ENCODE measurements at places on chromosomes 16 and 17.

- DNase-seq, result no peak
Observed at GRCh38 chr17:50558941-50559614, 1.4 kb upstream of the CACNA1G start.

DNA sequence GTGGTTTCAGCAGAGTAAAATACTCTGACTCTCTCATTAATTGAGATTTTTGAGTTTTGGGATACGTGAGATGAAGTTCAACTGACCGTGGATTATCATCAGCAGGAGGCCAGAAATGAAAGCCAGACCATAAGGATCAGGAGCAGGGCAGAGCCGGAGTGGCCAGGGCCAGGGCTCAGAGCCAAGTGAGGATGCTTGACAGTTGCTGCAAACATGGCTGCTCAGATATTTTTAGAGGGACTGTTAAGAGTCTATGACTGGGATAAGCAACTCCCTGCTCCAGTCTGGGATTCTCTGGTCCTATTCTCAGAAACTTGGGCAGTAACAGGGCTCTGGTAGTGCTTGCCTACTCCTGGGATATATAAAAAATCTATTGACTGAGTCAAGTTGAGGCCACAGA is 17.6 kb upstream of the CDH13 start:
- DNase-seq, result no peak

GRCh38 chr17:50392621-50393020 is 4.7 kb downstream of the LRRC59 start:
- no peak for DNase-seq

- no peak for DNase-seq
Observed at GRCh38 chr17:76270127-76270592, 5.0 kb downstream of the UBALD2 start.

GRCh38 chr17:81002409-81003361 is 11.0 kb downstream of the CHMP6 start:
- DNase-seq, result no peak

DNA sequence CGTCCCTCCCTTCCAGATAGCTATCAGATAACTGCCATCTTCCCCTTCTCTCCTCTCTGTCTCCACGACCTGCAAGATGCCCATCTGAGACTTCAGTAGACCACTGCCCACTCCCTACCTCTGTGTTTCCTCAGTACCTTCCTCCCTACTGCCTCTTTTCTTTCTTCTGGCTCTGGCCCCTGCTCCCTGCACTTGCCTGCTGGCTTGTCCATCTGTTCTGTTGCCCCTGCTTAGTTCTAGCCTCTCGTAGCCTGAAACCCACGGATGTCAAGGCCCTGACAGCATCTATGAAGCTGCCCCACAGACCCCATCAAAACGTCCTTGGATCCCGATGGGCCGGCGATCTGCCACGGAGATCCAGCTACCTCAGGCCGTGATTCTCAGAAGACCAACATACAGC is 53.0 kb downstream of the ELAC2 start:
- DNase-seq, result no peak

GRCh38 chr17:57773557-57773956 is 28.5 kb upstream of the CCDC182 start:
- no peak for DNase-seq

- DNase-seq, result no peak
Observed at GRCh38 chr16:70656712-70657263, 10.4 kb downstream of the IL34 start.

DNA sequence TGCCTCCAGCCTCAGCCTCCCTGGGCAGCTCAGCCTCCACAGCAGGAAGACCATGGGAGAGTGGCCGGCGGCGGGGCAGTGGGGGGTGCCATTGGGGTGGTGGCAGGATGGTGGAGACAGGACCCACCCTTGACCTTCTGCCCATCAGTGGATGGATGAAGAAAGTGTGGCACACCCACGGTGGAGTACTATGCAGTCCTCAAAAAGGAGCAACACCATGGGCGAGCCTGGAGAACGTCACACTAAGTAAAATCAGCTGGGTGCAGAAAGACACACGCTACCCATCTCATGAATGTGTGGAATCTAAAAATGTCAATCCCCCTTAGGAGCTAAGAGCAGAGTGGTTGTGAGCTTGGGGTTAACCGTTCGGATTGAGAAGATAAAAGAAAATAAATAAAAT is 34.8 kb upstream of the ACSF3 start:
- DNase-seq, result no peak

DNA sequence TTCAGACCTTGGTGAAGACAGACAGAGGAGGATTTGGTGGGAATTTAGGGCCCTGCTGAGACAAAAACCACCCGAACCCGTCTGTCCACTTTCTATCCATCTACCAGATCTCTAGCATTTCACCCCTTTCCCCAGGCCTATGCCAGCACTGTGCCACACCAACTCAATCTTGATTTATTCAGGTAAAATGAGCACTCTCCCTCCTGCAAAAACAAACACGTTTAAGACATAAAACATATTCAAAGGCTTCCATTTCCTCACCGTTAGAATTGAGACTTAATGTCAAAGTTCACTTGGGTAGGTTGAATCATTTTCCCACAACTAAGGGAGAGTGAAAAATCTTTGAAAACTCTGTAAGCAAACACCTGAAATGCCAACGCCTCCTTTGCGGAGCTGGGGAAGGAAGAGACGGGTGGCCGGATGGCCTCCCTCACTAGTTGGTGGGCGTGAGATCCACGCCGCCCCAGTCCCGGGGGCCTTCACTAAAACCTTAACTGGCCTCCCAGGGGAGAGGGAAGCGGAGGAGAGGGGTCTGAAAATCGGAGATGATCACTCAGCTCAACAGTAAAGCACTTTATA is 862 bp downstream of the DCAKD start:
- DNase-seq, result no peak

GRCh38 chr17:3918372-3919122 is 2.3 kb upstream of the P2RX1 start:
- DNase-seq, result no peak

GRCh38 chr17:33596899-33597298 is 303.8 kb upstream of the ASIC2 start:
- no peak for DNase-seq

GRCh38 chr17:76994237-76994637 is 126.0 kb downstream of the MGAT5B start:
- no peak for DNase-seq

- peak; percentile 17 for DNase-seq
Observed at GRCh38 chr17:59330053-59330942, 1.2 kb upstream of the YPEL2 start.

DNA sequence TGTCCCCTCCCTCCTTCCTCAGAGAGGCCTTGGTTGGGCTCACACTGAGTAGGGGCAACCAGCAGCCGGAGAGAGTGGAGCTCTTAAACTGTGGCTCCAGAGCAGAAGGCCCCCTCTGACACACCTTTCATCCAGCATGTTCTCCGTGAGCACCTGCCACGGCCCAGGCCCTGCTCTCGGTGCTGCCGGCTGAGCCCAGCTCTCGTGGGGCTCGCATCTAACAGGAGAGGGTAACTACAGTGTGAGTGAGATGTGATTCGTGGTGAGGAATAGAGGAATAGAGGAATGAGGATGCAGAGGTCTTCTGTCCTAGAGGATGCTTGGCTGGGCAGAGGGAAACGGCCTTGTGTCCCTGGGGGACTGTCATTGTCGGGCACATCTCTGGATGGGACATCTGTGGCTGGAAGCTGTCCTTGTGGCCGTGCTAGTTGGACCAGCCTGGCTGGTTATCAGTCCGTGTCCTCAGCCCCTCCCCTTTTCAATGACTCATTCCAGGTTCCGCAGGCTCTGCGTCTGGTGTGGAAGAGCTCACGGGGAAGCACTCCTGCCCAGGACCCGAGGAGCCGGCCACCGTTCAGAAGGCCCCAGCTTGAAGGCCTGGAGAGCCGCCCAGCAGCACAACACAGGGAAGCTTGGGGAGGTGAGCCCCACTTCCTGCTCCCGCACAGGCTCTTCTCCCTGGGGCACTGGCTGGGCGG is 11.9 kb upstream of the DNASE1 start:
- no peak for DNase-seq

GRCh38 chr17:79980246-79981043 is 55.2 kb downstream of the TBC1D16 start:
- no peak for DNase-seq

GRCh38 chr16:71635632-71636031 is 9.6 kb downstream of the MARVELD3 start:
- DNase-seq, result no peak

DNA sequence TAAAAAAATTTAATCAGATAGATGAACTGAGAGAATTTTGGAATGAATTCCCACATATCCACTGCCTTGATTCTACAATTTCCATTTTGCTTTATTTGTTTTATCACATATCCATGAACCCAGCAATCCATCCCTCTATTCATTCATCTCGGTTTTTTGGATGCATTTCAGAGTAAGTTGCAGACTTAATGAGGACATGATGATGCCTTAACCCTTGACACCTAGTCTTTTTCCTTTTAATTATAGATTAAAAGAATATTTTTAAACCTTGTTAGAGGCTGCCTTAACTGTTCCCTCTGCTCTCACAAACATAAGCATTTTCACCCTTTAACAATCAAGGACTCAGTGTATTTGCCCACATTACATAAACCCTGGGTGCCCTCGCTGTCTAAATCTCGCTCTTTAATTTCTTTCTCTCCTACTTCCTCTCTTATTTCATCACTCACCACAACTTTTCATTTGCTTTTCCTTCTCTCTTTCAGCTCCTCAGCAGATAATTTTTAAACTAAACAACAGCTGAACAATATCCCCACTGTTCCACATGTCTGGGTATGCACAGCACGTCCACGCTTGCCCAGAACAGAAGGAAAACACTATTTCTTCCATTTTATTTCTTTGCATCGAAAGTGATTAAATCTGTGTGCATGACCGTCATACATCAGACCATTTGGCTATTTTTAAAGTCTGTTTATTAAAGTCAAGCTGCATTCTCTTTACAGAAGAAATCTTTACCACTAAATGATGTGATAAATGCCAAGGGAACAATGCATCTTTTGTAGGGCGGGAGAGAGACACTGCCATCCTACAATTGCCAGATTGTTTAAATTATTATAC is 39.9 kb downstream of the IQCK start:
- DNase-seq, result no peak

GRCh38 chr17:3894911-3895343 is 2.1 kb upstream of the CAMKK1 start:
- no peak for DNase-seq

DNA sequence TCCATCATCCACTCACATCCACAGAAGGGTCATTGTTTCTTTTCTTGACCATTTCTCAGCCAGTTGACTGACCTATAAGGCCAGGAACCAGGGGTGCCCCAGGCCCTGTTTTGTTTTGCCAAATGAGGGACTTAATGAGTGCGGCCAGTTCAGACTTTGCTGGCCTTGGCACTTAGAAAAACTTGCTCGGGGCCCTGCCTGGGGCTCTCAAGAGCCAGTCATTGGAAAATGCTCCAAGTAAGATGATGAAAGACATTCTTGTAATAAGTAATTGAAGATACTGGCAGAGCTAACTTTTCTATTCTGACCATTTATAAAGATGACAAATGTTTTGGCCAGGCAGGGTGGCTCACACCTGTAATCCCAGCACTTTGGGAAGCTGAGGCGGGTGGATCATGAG is 29.0 kb upstream of the CLEC18B start:
- no peak for DNase-seq

- no peak for DNase-seq
Observed at GRCh38 chr16:35194681-35195080, 1735.3 kb downstream of the TP53TG3F start.

GRCh38 chr17:54623746-54624145 is 276.9 kb upstream of the TOM1L1 start:
- DNase-seq, result no peak

DNA sequence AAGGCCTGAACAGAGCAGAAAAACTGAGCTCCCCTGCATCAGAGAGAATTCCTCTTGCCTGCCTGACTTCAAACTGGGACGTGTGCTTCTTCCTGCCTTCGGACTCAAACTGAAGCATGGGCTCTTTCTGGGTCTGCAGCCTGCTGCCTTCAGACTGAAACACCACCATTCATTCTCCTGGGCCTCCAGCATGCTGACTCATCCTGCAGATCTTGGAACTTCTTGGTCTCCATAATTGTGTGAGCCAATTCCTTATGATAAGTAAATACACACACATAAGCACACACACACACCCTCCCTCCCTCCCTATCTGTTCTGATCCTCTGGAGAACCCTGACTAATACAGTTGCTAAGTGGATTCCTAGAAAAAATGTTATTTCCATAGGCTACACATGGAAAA is 874.3 kb upstream of the EEF2KMT start:
- DNase-seq, result no peak

GRCh38 chr16:81600275-81600674 is 155.7 kb downstream of the CMIP start:
- no peak for DNase-seq

DNA sequence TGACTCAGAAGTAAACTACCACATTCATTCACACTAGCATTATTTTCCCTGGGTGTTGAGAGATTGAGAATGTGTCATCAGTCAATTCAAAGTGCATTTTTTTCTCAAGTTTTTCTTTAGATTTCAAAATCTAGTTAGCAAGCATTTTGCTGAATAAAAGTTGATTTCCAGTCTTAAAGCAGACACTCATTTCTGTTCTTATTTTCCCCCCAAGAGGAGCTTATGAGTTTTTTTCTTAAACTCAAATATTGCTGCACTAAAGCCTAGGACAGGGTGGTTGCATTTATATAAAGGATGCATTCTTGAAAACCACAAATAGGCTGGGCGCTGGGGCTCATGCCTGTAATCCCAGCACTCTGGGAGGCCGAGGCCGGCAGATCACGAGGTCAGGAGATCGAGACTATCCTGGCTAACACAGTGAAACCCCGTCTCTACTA is 15.3 kb downstream of the CDH3 start:
- no peak for DNase-seq

DNA sequence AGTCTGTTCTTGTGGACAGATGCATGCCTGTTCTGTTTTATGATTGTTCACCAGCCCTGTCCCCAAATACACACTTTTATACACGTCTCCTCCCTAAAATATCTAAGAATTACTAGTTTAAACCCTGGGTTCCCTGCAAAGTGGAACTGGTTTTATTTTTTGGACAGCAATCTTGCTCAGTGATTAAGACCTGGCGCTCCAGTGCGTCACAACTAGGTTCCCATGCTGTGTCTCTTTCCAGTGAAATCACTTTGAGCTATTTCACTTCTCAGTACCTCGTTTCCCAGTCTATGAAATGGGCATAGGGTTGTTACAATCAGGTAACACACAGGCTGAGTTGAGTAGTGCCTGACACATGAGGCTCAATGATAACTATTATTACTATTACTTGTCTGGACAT is 1.1 kb downstream of the CEP20 start:
- no peak for DNase-seq

DNA sequence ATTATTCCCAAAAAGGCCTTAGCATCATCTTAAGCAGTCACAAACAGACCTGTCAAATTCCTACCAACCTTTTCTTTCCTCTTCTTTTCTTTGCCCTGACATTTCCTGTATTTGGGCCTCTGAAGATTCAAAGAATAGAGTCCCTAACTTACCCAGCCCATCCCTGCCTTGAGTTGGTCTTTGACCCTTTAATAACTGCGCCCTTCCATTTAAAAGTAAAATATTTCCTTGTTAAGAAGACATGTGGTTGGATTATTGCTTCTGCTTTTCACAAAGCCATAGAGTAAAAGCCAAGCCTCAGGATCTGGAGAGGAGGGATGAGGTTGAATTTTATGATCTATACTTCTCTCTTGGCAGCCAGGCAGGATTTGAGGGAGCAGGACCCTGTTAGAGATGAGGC is 13.2 kb upstream of the CCL23 start:
- no peak for DNase-seq
